Vagina (tissue), 2 donors: ENCODE measurements at places on chromosomes 16 and 17.

GRCh38 chr16:10584981-10585438, 4.6 kb upstream of the EMP2 start:
- no peak for DNase-seq

GRCh38 chr17:82938873-82939620, 99.2 kb upstream of the ZNF750 start:
- DNase-seq = no peak

DNA sequence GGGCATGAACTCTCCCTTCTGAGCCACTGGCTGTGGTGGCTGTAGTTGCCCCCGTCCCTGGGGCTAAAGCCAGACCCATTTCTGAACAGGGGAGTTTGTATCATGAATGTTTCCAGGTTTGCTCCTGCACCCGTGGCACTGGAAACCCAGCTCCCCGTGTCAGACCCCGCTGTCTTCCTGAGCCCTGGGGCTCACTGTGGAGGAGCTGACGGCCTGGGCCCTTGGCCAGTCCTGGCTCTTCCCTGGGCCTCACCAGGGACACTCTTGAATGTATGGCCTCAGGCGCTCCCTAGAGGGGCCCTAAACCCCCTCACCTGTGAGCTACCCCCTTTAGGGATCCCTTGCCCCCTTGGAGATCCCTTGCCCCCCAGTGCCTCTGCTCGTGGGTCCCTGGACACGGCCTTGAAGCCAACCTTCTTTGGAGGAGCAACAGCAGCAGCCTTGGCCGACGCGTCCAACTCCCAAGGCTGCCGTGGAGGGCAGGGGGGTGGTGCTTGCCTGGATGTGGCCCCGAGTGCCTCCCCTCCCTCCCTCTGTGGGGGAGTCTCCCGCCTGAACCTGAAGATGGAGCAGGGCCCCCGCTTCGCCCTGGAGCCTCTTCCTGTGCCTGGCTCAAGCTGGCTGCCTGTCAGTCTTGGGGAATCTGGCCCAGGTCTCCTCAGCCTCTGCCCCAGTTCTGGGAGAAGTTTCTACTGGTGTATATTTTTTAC, 15.9 kb downstream of the CASKIN2 start:
- no peak for DNase-seq

- no peak for DNase-seq
Observed at GRCh38 chr17:63345611-63346010, 100.5 kb downstream of the CYB561 start.

- DNase-seq = no peak
Observed at GRCh38 chr16:1590366-1590765, 21.5 kb downstream of the IFT140 start.

GRCh38 chr16:10622036-10622921, 41.9 kb upstream of the EMP2 start:
- no peak for DNase-seq

DNA sequence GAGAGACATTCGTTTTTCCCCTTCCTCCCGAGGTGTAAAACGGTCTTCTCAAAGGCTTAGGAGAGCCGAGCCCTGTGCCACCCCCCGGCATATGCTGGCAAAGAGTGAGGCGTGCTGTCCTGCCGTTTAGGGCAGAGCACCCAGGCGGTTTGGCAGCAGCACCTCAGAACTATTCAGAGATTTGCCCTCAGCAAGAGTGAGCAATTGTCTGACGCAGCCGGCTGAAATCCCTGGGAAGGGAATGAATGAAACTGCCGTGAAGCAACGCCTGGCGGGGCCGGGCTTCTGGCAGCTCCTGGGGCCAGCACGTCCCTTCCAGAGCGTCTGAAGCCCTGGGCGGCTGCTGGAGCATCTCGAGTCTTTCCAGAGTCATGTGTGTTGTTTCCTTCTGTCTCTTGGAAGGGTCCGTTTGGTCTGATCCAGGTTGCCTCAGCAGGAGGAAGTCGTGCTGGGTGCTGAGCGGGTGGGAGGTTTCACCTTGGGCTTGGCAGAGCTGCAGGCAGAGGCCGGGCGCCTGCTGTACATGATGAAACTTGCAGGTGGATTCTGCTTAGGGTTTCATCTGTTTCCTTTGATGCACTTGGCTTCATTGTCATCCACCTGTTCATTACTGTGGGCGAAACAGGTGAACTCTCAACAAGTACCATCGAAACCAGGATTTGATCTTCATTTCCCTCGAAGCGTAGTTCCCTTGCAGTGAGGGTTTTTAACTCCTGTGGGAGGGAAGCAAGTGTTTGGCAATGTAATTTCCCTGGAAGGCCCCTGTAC, 35.4 kb downstream of the TBCD start:
- no peak for DNase-seq

GRCh38 chr16:76614269-76614668, 337.1 kb downstream of the CNTNAP4 start:
- no peak for DNase-seq

DNA sequence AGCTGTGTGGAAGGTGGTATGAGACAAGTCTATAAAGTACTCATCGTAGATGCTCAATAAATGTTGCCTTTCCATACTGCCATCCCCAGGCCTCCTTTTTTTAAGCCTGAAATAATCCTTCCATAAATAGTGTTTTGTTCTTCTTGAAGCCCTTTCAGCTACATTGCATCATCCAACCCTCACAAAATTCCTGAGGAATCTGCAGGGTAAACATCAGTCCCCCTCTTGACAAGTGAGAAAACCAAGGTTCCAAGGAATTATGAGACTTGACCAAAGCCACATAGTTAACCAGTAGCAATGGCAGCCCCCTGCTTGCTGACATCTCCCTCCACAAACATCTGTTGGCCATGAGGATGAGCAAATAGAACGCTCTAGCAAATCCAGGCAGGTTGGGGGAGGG, 89.7 kb upstream of the CCL1 start:
- no peak for DNase-seq

DNA sequence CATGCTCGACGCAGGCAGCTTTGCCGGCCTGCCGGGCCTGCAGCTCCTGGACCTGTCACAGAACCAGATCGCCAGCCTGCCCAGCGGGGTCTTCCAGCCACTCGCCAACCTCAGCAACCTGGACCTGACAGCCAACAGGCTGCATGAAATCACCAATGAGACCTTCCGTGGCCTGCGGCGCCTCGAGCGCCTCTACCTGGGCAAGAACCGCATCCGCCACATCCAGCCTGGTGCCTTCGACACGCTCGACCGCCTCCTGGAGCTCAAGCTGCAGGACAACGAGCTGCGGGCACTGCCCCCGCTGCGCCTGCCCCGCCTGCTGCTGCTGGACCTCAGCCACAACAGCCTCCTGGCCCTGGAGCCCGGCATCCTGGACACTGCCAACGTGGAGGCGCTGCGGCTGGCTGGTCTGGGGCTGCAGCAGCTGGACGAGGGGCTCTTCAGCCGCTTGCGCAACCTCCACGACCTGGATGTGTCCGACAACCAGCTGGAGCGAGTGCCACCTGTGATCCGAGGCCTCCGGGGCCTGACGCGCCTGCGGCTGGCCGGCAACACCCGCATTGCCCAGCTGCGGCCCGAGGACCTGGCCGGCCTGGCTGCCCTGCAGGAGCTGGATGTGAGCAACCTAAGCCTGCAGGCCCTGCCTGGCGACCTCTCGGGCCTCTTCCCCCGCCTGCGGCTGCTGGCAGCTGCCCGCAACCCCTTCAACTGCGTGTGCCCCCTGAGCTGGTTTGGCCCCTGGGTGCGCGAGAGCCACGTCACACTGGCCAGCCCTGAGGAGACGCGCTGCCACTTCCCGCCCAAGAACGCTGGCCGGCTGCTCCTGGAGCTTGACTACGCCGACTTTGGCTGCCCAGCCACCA, 9.7 kb downstream of the VASN start:
- DNase-seq = no peak

DNA sequence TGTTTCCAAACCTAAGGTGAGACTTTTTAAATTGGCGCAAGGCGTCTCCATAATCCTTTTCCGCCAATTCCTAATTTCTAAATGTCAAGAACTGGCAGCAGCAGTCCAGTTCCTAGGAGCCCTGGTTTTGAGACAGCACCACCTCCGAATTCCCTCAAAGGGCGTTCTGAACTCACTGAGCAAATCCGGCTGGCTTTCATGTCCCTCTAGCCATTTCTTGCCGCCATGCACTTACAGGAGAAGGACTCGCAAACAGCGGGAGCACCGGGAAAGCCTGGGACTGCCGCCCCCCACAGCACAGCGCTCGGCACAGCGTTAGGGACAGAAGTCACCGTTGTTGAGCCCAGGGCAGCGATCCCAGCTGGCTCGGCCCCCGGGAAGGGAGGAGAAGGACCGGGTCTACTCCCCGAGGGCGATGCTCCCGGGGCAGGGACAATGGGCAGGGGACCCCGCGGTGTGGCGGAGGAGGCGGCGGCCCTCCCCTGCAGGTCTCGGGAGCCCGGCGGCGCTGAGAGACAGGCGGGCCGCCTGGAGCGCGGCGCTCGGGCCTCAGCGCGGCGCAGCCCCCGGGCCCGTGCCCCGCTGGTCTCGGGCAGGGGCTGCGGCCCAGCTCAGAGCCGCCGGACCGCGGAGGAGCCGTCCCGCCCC, 545 bp downstream of the ARHGAP17 start:
- no peak for DNase-seq

- no peak for DNase-seq
Observed at GRCh38 chr16:29849505-29849904, 13.5 kb downstream of the CDIPT start.

- no peak for DNase-seq
Observed at GRCh38 chr17:74862108-74862901, 2.6 kb upstream of the GRIN2C start.

DNA sequence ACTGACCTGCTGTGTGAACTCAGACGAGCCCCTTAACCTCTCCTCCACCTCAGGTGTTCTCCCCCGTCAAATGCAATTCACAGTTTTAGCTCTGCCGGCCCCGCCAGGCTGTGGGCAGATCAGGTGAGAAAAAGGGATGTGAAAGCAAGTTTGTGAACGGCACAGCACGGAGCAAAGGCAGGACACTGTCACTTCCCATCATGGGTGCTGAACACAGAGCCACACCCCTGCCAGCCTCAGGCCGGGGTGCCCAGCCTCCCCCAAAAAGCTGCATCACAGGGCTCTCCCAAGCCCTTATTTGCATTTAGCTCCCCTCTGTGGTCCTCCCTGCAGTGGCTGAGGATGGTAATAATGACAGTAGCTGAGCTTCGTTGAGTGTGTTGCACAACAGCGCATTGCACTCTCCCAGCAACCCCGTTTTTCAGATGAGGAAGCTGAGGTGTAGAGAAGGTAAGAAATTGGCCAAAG, 88.8 kb upstream of the TNRC6C start:
- no peak for DNase-seq

- no peak for DNase-seq
Observed at GRCh38 chr17:82751171-82751570, 694 bp upstream of the TBCD start.

DNA sequence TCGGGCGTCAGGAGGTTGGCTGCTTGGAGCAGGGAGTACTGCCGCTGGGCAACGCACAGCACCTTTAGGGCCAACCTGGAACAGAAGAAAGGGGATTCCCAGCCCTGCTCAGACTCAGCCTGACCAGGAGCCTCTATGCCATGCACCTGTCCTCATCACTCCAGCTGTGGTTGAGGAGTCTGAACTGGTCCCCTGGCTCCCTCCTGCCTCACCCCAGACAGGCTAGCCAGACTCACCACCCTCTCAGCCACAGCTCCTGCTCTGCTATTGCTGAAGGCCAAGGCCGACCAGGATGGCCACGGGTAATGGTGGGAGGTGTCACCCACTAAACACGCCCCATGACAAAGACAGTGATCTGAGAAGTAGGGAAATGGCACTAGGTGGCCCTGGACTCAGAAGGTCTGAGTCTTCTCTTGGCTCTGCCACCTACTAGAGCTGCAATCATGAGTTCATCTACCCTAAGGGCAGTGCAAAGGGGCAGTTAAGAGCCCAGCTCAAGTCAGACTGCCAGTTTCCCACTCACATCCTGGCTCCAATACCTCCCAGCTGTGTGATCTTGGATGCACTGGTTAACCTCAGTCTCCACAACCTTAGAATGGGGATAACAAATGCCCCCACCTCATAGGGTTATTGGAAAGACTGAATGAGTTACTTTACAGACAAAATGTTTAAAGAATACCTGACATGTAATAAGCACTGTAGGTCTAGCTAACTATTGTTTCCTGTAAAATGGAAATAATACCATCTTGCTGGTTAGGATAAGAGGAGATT, 13.8 kb upstream of the GFAP start:
- no peak for DNase-seq

GRCh38 chr16:22318690-22319358, 21.6 kb downstream of the POLR3E start:
- DNase-seq = peak; percentile 64

DNA sequence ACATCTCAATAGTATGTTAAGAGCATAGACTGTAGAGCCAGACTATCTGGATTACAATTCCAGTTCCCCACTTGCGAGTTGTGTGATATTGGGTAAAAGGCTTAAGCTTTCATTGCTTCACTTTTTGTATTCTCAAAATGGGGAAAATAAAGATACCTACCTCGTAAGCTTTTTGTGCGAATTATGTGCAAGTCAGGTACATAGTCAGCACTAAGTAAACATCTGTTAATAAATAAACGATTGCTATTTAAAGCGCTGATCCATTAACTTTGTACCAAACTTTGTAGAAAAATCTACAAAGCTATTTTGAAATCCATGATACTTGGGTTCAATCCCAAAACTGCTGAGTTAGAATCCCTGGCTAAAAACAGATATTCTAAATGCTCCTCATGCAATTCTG, 19.6 kb downstream of the ABCA6 start:
- no peak for DNase-seq

- no peak for DNase-seq
Observed at GRCh38 chr16:83113317-83113716, 486.5 kb downstream of the CDH13 start.

GRCh38 chr17:33615861-33616260, 322.8 kb upstream of the ASIC2 start:
- DNase-seq = no peak

GRCh38 chr16:3992297-3993051, 112.0 kb upstream of the CREBBP start:
- DNase-seq = no peak

DNA sequence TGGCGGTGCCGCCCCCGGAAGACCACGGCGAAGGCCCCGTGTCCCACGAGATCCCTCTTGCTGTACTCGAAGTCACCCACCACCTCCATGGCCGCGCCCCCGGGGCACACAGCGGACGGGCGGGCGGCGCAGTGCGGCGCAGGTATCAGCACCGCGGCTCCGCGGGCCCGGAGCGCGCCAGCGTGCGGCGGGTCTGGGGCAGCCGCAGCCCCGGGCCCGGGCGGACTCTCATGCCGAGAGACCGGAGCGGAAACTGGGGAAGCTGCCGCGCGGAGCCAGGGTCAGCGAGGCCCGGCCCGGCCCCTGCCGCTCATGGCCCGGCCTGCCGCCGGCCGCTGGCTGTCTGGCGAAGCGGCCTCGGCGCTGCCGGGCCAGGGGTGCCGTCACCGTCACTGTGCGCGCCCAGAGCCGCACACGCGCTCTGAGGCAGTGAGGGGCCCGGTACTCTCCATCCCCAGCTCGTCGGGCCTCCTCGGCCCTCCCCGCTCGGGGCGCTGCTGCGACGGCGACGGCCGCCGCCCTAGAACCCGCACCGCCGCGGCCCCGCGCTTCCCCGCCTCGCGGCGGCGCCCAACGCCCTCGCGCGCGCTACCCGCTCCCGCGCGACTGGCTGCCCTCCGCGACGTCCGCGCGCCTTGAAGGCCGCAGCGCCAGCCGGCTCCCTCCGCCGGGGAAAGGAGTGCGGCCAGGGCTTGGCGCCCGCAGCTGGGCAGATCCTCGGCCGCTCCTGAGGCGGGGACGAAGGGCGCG, at the start of gene ULK2:
TSS of gene ULK2 (minus strand) at position 608 of the 750 bp plus-strand sequence. CDS start at position 89, 519 bp downstream.
- no peak for DNase-seq

GRCh38 chr17:83198366-83199341, 119.2 kb downstream of the METRNL start:
- no peak for DNase-seq
